ENCODE measurements at places on chromosomes 16 and 17.
A peak's percentile ranks its signal among the peaks of the same experiment; 100 is the strongest.

DNA sequence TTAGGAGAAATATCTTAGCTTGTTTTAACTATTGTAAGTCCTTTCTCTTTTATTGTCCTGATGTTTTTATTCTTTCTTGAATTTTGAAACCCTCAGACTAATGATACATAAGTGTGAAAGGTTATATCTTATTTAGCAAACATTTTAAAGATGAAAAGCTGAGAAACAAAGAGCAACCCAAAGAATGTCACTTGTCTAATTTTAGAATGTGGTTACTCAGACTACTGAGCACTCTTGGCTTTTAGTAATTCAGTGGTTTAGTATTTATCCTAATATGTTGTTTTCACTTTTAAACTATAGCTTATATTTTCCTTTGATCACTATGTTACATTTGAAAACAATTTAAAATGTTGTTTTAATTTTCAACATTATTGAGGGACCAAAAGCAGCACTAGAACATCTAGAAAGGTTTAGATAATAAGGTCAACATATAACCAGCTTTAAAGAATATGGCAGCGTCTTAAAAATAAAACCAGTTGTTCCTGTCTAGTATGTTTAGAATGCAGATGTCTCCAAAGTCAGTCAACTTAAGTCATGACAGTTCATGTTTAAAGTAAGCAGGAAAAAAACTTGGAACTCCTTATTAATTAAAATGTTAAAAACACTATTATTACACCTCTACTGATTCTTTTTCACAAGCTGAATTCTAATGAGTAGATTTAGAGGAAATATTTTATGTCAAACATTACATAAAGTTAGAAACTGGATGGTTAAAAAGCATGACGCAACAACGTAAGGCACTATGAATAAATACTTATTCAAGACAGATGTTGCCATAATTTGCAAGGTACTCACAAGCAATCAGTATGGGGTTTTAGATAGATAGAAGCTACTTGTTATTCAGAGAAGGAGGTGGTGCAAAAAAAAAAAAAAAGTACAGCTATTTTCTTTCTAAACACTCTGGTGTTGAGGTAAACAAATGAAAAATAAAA, 2.4 kb downstream of the MBTD1 start:
- DNase-seq = no peak

GRCh38 chr17:39187152-39187830, 10.2 kb downstream of the CACNB1 start:
- DNase-seq = no peak

- DNase-seq = no peak
Observed at GRCh38 chr16:58931436-58931835, 197.3 kb upstream of the GOT2 start.

DNA sequence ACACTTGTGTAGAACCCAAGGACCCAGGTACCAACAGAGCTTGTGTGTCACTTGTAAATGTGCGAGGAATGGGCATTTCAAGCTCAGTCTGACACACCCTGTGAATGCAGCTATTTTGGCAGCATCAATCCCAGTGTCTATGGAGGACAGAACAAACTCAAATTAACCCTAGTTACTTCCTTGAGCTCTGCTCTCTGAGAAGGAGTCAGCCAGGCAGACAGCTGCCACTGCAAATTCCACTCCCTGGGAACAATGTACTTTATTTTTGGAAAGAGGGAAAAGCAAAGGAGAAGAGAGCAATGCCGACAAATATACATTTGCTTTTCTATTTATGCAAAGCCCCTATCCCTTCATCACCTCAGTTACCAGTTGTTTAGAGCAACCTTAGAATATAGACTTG, 48.4 kb upstream of the NOG start:
- no peak for DNase-seq

GRCh38 chr16:89555780-89556179, 4.7 kb upstream of the RPL13 start:
- DNase-seq = no peak

- peak; percentile 83 for DNase-seq
Observed at GRCh38 chr17:8994319-8994718, 27.0 kb upstream of the NTN1 start.

GRCh38 chr16:89700649-89701424, 668 bp downstream of the SPATA2L start:
- DNase-seq = peak; percentile 53

DNA sequence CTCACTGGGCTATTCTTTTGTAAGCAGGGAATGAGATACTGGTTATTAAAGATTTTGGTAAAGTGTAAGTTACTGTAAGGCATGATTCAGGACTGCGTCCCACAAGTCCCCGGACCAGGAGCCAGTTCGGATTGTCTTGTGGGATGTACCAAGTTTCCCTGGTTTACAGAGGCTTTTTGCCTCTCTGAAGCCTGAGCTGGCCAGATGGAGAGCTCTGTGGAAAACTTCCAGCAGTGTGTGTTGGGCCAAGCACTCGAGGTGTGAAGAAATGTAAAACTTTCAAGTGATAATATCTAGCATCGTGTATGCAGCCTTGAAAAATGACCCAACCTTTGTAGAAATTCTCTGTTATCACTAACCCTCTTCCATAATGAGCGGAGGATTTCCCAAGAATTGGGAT, 2.4 kb downstream of the EPN2 start:
- no peak for DNase-seq

GRCh38 chr17:7688808-7689316, 585 bp downstream of the WRAP53 start:
- peak; percentile 15 for DNase-seq

GRCh38 chr16:83554096-83554495, 253.7 kb upstream of the HSBP1 start:
- DNase-seq = no peak

DNA sequence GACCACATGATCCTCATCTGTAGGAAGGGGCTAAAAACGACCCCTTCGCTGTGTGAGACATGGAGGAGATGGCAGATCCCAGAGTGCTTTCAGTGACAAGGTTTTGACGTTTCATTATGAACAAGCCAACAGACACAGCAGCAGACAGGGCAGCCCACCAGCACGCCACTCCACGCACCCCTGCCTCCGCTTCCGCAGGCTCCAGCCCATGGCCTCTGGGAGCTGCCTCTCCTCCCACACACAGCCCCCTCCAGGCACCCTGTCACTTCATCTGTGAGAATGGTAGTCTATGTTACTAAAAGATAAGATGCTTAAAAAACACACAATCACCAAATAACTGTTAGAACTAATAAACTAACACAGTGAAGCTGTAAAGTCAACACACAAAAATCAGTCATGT, 12.3 kb upstream of the ADCY7 start:
- DNase-seq = no peak

- DNase-seq = no peak
Observed at GRCh38 chr16:51049276-51049675, 101.8 kb downstream of the SALL1 start.

DNA sequence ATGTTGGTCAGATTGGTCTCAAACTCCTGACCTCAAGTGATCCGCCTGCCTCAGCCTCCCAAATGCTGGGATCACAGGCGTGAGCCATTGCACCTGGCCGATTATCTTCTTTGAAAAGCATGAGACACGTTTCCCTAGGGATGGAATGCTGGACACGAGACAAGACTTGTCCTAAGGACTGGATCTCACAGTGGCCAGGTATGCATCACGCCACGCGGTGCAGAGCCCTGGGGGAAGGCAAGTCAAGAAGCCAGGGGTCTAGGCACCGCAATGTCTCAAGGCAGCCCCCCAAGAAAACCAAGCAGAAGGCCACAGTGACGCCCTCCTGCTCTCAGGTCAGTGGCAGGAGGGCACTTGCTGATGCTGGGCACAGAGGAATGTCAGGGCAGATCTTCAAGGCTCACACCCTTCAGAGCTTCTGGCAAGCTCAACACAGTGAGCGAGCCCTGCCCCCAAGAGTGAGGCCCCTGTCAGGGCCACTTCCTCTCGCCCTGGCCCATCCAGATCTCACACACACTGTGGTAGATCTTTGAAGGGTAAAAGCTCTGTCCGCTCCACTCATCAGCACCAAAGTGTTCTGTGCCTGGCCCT, 134.7 kb downstream of the ZNF778 start:
- DNase-seq = no peak

DNA sequence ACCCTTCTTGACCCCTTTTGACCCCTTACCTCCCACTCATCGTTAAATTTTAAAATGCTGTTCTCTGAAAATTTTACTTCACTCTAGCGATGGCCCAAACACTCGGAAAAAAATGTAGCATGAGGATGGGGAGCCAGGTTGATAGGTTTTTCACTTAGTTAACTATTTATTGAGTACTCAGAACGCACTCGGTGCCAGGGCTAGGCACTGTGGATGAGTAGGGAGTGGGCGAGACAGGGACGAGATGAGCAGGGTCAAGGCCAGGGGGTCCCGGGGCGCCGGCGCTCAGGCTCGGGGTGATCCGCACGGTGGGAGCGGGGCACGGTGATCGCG, 392 bp downstream of the ZSCAN32 start:
- DNase-seq = no peak

DNA sequence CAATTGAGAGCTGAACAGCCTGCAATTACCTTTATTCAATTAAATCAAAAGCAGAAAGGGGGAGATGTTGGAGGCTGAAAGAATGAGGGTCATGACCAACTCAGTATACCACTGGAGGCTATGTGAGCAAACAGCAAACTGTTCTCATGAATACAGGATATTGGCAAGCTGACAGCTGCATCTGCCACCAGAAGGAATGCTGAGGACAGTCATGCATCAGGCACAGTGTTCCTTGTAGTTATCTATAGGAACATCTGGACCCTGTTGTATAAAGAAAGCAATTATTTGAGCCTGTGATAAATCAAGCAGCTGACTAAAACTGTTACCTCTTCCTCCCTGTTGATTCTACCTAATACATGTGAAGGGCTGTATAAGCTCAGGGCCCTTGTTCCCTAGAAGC, 2064.6 kb downstream of the TP53TG3F start:
- DNase-seq = no peak

DNA sequence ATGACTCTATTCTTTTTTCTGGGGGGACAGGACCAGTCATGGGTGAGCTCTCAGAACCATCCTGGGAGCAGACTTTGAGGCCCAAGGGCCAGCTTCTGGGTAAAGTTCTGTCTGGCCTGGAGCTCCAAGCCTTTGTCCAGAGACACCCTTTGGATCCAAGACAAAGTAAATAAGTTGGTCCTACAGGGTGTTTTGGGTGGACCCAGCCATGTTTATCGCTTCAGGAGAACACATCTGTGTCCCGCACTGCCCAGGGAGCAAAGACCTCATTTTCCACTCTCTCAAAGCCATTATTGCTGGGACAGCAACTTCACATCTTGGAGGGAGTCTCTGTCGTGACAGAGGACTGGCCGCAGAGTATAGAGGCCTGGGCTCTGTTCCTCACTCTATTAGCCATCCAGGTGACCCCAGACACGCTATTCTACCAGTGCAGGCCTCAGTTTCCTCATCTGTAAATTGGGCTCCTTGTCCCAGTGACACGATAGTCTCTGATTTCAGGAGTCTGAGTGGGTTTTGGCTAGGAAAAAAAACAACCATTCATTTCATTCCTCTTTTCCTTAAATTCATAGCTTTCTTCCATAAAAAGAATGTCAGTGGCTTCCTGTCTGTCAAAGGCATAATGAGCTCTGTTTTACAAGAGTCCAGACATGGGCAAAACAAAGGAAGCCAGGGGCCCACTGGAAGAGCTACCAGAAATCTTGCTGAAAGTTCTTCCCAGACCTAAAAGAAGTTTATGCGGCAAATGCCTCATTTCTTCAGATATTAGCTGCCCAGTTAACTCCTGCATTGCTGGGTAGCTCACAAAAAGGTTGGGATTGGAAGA, 62.4 kb downstream of the PECAM1 start:
- DNase-seq = no peak

DNA sequence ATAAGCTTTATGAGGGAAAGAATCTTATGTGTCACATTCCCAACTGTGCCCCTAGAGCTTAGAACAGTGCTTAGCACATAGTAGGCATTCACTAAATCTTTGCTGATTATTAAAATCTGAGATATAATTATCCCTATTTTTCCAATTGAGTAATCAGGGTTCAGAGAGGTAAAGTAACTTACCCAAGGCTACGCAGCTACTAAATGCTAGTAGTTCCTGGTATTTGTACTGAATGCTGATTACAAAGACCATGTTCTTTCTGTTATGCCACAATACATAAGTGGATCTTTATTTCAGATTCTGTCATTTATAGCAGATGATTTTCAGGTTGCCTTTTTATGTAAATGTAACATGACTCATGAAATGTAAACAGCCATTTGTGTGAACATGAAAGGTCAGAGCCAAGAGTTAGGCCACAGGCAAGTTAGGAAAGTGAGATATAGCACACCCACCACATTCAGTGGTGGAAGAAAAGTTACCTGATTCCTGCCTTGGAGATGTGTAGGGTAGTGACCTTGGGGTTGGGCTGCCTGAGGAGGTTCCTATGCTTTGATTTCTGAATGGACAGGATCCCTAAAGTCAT, 77.2 kb downstream of the FTO start:
- no peak for DNase-seq

DNA sequence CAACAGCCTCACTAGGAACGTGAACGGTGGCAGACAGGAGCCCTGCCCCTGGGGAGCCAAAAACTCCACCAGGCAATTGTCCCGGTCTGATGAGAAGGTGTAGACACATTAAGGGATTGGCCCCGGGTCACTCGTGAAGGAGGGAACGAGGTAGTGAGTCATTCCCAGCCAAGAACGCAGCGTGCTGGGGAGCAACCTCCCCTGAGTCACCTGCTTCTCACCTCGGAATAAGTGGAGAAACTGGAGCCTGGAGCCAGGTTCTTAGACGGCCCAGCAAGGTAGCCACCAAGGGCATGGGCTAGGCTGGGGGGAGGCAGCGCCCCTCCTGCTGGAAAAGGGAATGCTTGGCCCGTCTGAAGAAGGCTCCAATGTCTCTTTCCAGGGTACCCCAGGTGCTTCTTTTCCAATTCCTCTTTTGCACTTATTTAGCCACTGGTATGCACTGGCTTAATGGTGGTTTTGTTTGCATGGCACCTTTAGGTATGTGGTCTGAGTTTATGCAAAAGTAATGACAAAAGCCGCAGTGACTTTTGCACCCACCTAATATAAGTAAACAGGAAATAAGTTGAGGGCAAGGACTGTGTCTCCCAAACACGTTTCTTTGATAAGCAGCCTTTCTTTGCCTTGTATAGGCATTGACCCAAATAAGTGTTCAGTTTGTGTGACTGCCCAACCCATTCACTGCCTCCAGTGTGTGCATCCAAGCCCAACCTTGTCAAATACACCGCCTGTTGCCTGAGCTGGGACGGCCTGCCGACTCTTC, 1.8 kb upstream of the HELZ start:
- peak; percentile 18 for DNase-seq

DNA sequence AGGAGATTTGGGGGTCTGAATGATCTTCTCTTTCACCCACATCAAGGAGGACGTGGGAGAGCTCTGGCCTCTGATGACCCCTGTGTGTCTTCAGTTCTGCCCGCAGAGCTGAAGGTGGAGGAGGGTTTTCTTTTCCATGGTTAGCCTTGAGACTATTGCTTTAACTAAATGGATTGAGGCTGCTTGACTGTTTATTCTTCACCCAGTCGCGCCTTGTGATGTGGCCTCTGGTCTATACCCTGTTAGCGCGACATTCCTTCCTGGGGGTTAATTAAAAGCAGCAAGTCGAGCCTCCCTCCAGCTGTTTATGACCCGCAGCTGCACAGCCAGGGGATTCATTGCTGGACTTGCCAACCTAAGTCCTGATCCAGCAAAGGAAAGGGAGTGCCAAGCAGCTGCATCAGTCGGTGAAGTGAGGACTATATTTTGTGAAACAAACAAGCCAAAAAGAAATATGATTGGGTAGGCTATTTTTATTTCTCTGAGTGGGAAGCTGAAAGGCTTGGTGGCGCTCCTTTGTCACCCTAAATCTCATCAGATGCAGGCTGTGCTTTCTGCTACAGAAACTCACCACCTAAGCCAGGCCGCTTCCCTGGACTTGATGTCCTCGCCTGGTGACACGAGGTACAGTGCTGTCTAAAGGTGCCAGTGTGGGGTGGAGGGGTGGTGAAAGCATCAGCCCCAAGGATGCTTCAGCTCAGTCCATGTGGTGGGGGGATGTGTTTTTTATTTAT, 11.0 kb upstream of the SEC14L1 start:
- peak; percentile 25 for DNase-seq

- no peak for DNase-seq
Observed at GRCh38 chr16:65838001-65838400, 528.5 kb upstream of the CDH5 start.
